Fibroblast of lung (primary cell): ENCODE measurements at places on chromosomes 6 and 20. TPM values are rescaled to one million over a fixed set of nuclear protein-coding genes. Genes with fewer than 3 reads are reported as not detected.

The ANKRD66 gene
- total RNA-seq = not detected in 2 replicates

The PAK1IP1 gene
- 16.3 and 19.3 TPM in 2 replicates for total RNA-seq

The CST4 gene
- 0.17 TPM in 1 of 2 replicates, not detected in the other for total RNA-seq

The CTAGE9 gene
- total RNA-seq = not detected in 2 replicates

DNA sequence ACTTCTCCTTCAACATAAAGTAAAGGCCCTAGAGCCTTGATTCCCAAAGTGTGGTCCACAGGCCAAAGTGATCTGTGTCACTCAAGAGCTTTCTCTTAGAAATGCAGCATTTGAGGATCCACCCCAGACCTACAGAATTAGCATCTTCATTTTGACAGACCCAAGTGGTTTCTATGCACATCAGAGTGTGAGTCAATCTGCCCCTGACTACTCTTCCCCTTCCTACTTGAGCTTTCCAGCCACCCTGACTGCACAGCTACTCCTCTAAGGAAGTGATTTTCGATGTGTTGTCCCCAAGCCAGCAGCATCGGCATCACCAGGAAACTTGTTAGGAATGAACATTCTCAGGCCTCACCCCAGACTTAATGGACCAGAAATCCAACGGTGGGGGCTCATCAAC lies 2.6 kb downstream of the MEP1A start:
- no peak for DNase-seq

- no peak for DNase-seq
These were observed 92.9 kb downstream of the PLEKHG1 start for GRCh38 chr6:150692604-150693003.

DNA sequence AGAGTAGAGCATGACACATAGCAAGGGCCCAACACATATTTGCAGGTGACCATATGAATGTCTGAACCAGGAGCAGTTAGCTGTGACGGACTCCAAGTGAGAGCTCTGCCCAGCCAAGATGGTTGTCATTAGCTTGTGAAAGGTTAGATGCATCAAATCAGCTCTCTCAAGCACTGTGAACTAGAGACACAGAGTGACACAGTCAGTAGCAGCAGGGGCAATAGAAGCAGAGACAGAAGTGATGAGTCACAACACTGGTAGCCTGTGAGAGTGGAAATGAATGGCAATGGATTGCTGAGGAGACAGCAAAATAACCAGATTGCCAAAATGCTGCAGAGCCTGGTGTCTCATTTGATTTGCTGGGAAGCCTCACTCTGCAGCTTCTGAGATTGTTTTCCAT lies 558.9 kb downstream of the PKHD1 start:
- no peak for DNase-seq

DNA sequence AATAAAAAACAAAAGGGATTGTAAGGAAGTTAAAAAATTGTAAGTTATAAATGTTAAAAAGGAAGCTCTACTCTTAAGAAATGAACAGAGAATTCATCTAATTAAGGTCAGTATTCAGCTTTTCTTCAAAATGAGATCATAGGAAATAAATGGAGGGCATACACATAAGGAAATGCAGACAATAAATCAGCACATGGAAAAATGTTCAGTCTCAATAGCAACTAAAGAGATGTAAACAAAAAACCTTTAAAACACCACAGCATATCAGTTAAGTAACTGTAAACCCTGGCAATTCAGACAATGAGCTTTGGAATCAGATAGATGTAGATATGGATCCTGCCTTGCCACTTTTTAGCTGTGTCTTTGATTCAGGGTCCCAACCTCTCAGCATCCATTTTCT lies 24.0 kb upstream of the CLIC5 start:
- DNase-seq = no peak
